Activated CD4-positive, alpha-beta T cell treated with anti-CD3 and anti-CD28 coated beads, Interleukin-2, amount 50 U/mL, for 16 hours (primary cell): ENCODE measurements at places on chromosomes 16 and 17.
A peak's percentile ranks its signal among the peaks of the same experiment; 100 is the strongest.

- peak; percentile 78 for DNase-seq
Observed at GRCh38 chr17:9576521-9577372, at the start of gene CFAP52. Gene CFAP52 (plus strand): TSS chr17:9576642. CDS start chr17:9576696, 54 bp downstream.

GRCh38 chr17:3663102-3664011 is 5.0 kb downstream of the TAX1BP3 start:
- no peak for DNase-seq

GRCh38 chr17:19317359-19318095 is 45.0 kb downstream of the B9D1 start:
- DNase-seq = no peak

DNA sequence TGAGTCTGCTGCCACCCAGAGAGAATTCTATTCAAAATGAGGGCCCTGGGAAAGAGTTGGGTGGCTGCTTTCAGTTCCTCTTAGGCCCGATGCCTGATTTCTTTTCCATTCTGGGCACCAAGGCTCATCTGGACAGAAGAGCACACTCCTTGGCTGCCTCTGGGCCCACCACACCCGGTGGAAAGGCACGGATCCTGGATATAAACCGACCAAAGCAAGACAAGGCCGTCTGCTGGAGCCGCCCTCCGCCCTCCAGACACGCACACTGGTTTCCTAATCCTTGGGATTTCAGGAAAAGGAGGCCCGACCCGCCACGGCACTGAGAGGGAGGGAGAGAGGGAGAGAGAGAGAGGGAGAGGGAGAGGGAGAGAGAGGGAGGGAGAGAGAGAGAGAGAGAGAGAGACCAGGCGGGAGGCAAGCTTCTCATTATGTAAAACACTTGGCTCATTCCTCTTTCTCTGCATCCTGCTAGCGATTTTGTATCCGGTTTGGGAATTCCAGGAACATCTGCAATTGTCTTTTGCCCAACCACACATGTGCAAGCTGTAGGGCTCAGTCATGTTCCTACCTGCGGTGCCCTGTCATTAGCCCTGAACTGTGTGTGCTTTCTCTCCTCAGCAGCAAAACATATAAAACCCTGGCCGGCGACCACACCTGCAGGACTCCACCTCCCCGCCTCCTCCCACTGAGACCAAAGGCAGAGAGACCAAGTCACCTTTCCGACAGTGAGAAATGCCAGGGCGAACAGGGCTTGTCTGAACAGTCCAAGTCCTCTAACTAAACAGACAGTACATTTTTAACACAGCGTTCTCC is 347.2 kb downstream of the SOX9 start:
- DNase-seq = no peak

- DNase-seq = no peak
Observed at GRCh38 chr17:38540514-38541045, 65.2 kb downstream of the SRCIN1 start.

- DNase-seq = no peak
Observed at GRCh38 chr16:78597809-78598570, 498.5 kb downstream of the WWOX start.

DNA sequence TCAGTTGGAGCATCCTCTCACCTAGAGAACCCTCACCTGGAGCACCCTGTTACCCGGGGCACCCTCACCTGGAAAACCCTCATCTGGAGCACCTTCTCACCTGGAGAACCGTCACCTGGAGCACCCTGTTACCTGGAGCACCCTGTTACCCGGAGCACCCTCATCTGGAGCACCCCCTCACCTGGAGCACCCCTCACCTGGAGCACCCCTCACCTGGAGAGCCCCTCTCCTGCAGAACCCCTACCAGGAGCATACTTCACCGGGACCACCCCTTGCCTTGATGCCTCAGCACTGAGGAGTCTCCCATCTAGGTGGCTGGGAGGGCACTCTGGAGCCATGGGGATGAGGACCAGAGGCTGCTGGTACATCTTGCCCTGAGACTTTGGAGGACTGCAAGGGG is 3.4 kb upstream of the FBXL16 start:
- DNase-seq = no peak

DNA sequence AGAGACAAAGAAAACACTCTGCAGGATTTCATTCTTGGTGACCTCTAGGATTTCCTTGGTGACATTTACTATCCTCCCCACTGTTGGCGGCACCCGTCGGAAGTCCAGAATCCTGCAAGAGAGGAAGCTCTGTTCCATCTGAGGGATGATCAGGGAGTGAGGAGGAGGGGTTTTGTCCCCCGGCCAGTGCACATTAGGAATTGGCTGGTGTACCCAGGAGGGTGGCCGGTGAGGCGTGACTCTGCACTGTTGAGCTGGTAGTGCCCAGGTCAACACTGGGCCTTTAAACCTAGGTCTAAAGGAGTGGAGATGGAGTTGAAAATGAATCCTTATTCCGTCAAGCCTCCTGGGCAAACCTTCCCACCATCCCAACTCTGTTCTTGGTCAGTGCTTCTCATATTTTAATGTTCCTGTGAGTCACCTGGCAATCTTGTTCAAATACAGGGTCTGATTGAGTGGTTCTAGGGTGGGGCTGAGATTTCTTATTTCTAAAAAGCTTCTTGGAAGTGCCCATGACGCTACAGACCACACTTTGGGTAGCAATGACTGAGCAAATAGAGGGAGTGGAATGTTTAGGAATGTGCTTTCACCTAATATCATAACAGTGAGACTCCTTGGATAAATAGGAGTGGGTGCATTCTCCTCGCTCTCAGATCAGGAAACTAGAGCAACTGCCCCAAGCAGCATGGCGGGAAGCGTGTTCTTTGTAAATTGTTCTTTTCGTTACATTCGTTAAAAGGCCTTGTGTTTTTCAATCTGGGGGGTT is 30.7 kb downstream of the PRKAR1A start:
- DNase-seq = no peak

DNA sequence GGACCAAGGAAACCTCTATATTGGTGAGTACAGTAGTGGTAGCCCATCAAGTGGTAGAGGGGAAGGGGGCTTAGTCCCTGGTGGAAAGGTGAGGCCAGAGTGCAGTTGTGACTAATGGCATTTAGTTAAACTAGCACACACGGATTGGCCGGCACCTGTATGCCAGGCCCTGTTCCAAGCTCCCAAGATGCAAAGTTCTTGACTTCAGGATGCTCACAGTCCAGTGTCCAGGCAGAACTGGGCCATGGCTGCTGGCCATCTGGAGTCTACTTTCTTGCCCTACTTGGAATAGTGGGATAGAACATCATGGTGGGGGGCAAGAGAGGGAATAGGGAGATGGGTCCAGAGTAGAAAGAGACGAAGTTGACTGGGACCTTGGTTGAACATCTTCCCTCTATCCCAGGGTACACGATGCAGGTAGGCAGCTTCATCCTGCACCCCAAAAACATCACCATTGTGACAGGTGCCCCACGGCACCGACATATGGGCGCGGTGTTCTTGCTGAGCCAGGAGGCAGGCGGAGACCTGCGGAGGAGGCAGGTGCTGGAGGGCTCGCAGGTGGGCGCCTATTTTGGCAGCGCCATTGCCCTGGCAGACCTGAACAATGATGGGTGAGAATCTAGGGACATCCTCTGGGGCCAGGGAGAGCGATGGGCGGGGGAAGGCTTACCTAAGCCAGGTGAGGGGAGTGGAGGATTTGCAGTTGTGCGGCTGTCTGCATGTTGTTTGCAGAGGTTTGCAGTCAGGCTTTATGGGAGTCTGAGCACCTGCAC is 15.2 kb downstream of the ITGA3 start:
- no peak for DNase-seq

DNA sequence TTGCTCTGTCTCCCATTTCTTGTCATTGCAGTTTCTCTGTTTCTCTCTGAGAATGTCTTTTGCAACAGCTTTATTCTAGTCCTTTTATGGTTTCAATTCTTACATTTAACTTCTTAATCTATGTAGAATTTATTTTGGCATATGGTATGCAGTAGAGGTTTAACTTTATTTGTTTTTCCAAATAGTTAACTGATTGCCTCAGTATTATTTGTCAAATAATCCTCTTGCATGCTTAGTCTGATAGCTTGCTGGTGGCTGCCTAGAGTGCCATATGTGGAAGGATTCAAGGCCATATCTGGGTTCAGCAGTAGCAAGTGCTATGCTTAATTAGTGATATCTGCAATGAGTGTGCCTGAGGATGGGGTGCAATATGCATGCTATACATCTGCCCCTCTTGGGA is 6.9 kb downstream of the SNTB2 start:
- DNase-seq = no peak

GRCh38 chr16:79006765-79007164 is 593.8 kb downstream of the MAF start:
- DNase-seq = no peak

DNA sequence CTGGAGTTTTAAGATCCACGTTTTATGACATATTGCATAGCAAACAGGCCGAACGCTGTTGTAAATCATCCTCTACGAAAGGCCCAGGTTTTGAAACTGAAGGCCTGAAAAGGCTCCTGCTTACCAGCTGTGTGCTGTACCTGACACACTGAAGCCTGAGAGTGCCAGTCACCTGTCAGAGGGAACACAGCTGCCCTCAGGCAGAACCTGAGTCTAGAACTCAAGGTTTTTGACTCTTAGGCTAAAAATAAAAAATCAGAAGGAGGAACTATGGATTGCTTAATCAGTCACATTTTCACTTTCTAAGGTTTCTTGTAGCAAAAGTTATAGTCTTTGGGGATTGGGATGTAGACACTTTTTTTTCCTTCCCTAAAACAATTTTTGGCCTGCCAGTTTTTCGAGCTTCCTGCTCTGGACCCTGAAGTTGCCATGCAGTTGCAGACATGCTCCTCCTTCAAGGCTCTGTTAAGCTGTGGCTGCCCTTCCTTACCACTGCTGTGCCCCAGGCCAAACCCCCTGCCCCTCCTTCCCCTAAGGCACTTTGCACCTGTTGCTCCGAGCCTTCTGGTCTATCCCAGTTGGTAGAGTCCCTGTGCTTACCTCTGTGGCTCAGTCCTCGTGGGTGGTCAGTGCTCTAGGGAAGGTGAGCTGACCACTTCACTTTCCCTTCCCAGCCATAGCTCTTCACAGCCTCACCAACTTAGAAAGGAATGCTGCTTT is 56.6 kb downstream of the TENT4B start:
- DNase-seq = no peak

- DNase-seq = no peak
Observed at GRCh38 chr17:27817731-27818130, 17.4 kb upstream of the NOS2 start.

- DNase-seq = no peak
Observed at GRCh38 chr16:66481943-66482390, 54.9 kb downstream of the BEAN1 start.

DNA sequence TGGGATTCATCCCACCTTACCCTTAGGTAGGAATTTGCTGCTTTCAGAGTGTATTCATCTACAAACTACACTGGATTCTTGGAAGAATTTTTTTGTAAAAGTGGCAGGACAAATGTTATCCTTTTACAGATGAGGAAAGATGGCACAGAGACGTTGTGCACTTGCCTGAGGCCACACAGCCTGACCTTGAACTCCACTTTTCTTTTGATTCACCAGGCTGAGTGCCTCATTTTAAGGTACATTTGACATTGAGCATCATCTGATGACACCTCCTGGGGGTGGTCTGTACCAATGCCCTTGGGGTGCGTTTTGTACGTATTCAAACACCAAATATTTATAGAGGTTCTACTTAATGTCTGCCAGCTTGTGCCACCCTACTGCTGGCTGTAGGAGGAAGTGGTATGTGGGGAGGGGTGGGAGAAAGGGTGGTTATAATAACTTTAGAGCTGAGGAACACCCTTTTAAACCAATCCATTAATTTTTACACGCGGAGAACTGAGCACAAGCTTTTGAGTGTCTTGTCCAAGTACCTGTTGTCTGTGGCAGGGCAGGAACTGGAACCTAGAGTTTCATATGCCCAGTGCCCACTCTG is 29.1 kb downstream of the HS3ST3B1 start:
- DNase-seq = no peak

DNA sequence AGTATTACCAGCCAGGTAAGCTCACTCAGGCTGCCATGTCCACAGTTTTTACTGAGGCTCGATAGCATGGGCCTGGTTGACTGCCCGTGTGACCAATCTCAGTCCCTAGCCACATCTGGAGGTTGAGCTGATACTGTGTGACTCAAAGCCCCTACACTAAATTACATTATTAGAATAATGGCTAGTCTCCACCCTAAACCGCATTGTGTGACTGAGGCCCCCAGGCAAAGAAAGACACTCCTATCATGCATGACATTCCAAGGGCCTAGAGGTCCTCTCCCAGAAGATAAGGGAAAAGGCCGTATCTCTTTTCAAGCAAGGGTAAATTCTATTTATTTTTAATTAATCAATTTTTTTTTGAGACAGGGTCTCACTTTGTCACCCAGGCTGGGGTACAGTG is 505.3 kb downstream of the HAPSTR1 start:
- no peak for DNase-seq

GRCh38 chr17:77303620-77304019 is 162.9 kb downstream of the SEC14L1 start:
- no peak for DNase-seq

DNA sequence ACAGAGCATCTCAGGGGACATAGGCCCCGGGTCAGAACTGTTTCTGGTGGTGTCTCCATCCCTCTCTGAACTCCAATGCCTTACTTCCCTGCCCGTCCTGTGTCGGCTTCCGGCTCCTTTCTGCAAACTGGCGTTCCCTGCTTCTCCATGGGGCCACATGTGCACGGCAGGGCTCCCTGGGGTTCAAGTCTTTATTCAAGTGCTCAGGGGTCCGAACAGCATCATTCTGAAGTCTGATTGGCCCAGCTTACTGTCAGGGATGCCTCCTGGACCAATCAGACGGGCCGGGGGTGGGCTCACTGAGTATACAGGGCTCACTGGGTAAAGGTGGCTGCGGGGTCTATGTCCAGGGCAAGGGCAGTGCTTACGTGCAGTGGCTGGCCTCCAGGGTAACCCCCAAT is 17.1 kb downstream of the C16orf82 start:
- no peak for DNase-seq

DNA sequence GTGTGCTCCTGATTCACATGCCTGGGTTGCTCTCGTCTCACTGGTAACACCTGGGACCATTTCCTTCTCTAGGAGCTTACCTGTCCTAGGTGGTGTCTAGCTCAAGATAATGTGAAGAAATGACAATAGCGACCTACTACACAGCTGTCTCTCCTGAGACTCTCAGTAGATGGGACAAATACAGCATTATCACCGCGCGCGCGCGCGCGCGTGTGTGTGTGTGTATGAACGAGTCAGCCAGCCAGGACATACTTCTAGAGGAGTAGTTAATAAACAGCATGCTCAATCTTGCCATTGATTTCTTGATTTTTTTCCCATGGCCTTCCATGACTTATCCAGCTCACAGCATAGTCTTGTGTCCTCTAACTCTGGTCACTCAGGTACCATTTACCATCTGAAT is 268.6 kb downstream of the PHKB start:
- no peak for DNase-seq

- no peak for DNase-seq
Observed at GRCh38 chr17:18004884-18005305, 32.2 kb downstream of the DRC3 start.

DNA sequence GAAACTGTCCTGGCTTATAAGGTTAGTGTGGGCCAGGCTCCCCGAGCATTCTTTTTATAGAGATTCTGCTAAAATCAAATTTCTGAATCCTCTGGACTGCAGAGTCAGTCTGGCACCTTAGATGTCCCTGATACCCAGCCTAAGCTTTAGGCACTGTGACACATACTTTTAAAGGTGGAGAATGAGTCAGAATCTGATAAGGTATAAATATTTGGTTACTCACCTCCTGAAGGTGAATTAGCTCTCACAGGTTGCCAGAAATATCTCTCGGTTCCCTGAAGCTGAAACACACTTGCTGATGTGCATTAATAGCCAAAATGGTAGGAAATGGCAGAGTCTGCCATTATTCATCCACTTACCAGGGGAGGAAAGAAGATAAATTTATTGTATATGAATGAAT is 446.9 kb downstream of the UTP18 start:
- DNase-seq = no peak

GRCh38 chr16:1542533-1542932 is 9.1 kb downstream of the TMEM204 start:
- DNase-seq = no peak
